ENCODE measurements at places on chromosomes 12 and 14.

GRCh38 chr12:101745481-101745880 is 6.2 kb upstream of the SYCP3 start:
- no peak for DNase-seq

DNA sequence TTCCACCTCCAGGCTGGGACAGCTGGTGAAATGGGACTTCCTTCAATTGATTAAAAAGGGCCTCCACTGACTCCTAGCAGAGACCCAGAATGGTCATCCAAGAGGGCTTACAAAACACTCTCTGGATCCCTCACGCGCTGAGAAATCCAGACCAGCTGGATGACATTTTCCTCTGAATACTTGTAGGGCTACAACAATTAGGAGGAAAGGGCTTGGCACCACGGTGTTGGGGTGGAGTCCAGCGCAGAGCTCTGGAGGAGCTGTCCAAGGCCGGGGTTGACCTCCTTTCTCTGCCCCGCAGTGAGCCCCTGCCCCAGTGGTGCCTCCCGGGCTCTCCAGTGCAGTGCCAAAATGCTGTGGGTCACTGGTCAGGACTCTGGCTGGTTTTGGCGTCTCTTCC is 189.0 kb upstream of the CCND2 start:
- DNase-seq = no peak

DNA sequence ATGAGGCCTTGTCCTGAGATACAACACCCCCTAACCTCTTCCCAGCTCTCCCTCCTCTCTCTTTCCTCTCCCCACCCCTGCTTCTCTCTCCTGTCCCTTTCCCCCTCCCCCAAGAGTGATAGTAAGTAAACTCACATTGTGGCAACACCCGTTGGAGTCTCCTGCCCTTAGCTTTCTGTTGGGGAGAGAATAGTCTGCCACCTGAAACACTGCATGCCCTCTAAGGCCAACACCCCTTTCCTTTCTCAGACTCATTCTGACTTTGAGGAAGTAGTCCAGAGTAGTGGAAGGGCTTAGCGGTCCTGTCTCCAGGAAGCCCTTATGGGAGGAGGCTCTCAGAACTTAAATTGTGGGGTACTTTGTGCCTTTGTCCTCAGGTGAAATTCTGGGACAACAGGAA is 95.2 kb downstream of the PRKCH start:
- no peak for DNase-seq

GRCh38 chr14:58098507-58098906 is 53.5 kb downstream of the ARMH4 start:
- no peak for DNase-seq

- no peak for DNase-seq
Observed at GRCh38 chr14:59251811-59252771, 63.6 kb downstream of the DAAM1 start.

DNA sequence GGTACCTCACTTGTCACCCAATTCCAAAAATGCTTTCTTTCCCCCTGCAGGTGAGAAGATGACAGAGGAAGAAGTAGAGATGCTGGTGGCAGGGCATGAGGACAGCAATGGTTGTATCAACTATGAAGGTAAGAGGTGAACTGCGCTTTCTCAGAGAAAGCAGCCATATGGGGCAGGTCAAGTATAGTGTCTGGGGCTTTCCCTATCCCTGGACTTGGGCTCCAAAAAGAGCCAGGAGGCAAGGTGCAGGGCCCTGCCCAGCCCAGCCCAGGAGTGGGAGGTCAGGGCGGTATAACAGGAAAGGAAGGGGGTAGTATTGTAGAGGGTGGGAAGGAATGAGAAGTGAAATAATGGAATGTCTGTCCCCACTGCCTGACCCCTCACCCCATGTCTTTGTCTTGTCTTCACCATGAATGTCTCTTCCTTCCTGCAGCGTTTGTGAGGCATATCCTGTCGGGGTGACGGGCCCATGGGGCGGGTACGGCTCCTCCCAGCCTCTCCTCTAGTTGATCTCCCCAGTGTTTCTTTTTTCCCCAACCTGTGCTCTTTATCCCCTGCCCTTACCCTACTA is 2.1 kb downstream of the MYL6 start:
- DNase-seq = peak; percentile 65

All from activated T-cell treated with anti-CD3 and anti-CD28 coated beads, Interleukin-2, amount 50 U/mL, for 48 hours (primary cell).